ENCODE measurements at places on chromosomes 3 and 15.
A peak's percentile ranks its signal among the peaks of the same experiment; 100 is the strongest.

DNA sequence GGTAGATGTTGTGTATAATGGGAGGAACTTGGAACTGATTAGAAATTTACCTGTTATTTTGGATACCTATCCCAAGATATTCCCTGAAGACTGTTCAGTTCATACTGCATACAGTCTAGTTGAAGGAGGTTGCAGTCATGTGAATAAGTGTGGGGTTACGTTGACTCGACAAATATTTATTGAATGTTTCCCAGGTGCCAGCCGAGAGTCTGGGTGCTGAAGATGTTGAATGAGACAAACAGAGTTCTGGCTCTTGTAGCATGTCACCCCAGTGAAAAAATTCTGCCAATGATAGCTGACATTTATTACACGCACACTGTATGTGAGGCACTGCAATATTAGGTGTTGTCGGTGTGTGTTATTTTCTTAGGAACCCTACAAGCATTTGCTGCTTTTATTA is 176.0 kb downstream of the KCNMB2 start:
- DNase-seq = no peak

DNA sequence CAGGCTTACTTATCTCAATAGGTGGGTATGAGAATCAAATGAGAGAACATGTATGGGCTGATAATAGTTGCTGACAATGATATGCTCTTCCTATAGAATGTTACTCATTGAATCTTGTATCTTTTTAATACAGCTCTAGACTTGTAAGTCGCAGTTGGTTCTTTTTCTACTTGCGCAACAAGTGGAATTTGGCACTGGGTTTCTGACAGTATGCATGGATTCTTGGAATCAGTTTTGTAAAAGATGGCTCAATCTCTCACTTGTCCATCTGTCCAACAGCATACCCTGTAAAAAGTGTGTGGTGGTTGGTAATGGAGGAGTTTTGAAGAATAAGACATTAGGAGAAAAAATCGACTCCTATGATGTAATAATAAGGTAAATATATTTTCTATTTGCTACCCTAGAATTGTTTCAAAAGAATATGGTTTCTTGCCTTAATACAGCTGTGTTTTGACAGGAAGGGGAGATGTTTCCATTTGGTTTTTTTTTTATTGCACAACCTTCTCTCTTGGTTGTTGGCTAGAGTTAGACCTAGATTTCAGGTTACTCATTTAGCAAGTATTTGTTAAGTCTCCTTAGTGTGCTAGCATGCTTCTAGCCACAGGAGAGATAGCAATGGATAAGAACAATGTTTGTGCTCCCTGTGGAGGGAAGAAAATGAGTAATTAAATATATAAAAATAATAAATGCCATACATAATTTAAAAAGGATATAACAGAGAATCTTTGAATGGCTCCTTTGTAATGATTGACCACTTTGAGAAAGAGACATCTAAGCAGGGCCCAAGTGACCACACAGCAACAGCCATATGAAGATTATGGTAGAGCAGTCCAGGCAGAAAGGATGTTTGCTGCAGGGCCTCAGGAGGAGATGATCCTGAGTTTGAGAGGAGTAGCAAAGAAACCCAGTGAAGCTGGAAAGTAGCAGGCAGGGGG is 21.8 kb downstream of the ST3GAL6 start:
- no peak for DNase-seq

GRCh38 chr3:115671761-115672455 is 48.6 kb downstream of the GAP43 start:
- no peak for DNase-seq

DNA sequence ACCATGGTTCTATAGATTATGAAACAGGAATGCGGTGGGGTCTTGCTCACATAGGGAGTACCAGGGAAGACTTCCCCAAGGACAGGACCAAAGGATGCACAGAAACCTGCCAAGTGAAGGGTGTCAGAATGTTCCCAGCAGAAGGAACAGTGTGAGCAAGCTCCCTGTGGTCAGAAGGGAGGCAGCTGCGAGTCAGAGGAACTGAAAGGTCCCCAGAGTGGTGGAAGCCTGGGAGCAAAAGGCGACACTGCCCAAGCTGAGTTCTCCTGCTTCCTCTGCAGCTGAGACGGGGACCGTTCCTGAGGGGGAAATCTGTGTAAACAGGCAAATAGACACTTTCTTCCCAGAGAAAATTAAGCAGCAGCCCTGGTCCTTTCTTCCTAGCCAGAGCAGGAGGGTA is 14.2 kb upstream of the SLC6A6 start:
- no peak for DNase-seq

DNA sequence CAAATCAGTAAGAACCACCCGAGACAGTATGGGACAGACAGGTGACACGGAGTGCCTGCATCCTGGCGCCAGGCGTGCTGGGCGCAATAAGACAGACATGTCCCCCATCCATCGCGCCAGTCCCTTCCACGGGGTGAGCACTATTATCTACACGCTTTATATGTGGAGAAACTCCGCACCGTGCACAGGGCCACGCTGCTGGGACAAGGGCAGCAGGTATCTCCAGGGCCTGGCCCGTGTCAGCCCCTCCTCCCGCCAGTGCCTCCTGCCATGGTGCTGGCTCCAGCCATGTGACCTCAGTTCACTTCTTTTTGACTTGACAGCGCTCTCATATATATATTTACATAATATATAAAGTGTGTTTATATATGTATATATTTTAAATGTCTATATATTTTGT is 42.6 kb downstream of the TNK2 start:
- no peak for DNase-seq

DNA sequence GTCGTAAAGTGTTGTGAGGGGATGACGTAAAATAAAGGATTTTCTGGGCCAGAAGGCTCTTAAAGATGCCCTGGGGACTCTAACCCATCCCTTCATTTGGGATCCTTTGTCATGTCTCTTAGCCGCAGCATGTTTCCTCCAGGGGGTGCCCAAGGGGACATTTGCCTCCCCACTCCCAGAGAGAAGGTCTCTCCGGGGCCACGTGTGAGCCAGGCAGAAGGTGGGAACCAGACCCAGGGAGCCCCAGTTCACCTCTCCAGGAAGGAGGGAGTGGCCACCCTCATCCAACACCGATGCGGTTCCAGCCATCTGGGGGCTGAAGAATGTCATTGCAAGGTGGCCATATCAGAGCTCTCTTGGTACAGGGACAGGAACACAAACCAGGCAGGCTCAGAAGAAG is 25.2 kb downstream of the ST8SIA2 start:
- DNase-seq = no peak

- DNase-seq = no peak
Measured at GRCh38 chr3:72568083-72568482, 280.2 kb downstream of the SHQ1 start.

GRCh38 chr3:86973440-86973839 is 17.5 kb downstream of the VGLL3 start:
- DNase-seq = peak; percentile 90

DNA sequence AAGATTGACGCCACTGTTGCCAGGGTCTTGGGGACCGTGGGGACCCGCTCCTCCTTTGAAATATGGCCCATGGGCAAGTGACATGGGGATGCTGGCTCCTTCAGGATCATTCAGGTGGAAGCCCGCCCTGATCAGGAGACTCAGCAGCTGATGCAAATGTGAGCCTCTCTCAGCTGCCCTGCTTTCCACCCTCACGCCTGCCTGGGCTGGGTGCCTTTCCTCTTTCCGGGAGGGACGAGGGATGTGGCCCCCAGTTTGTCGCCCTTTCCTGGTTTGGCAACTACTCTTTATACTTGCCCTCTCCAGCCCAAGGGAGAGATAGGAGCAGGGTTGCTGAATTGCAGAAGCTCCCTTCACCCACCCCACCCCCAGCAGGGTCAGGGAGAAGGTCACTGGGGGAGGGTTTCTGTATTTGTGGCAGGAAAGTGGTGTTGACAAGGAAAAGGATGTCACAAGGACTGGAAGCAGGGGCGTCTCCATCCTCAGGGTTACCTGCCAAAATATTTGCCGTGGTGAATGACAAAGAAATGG is 21.8 kb downstream of the DNASE1L3 start:
- no peak for DNase-seq

DNA sequence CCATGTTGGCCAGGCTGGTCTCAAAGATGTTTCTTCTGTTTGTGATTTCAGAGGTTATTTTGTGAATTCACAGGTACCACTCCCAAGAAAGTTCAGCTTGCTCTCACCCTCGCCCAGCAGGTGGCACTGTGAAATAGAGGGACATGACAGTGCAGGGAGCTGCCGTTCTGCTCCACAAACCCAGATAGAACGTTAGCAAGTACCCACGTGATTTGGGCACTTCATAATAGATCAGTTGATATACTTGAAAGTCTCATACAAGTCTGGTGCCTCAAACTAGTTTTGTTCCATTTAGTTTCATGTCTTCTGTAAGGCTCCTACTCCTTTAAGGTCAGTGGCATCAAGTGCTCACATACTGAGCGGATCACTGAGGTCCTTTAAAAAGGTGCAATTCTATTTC is 45.5 kb downstream of the FILIP1L start:
- no peak for DNase-seq

DNA sequence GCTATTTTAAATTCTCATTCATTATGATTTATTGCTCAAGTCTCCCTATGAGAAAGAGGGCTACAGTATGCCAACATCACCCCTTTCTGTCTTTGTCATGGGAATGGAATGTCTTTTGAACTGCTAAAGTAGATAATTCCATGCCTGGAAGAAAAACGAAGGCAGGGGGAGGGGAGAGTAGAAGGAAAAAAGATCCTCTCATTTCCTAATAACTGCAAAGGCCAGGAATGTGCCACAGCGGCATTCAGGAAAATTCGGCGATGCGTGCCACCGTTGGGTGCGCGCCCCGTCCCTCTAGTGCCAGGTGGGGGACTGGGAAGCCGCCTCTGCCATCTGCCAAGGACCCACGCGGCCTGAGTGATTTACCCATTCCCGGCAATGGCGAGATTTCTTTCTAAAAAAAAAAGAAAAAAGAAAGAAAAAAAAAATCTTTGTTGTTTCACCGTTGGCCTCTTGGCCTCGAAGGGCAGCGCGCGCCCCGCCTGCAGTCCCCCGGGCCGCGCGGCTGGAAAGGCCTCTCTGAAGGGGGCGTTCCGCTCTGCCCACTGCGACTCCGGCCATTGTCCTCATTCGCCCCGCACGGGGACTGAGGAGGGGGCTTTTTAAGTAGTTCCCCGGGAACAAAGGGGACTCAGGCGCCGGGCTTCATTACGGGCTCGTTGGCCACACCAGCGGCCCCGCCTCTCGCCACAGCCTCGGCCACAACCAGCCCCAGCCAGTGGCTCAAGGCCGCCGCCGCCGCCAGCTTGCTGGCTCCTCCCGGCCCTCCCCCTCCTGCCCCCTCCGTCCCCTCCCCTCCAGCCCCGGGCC is 54.5 kb downstream of the CPN2 start:
- peak; percentile 29 for DNase-seq

- no peak for DNase-seq
Measured at GRCh38 chr3:154898443-154898842, 181.7 kb upstream of the MME start.

DNA sequence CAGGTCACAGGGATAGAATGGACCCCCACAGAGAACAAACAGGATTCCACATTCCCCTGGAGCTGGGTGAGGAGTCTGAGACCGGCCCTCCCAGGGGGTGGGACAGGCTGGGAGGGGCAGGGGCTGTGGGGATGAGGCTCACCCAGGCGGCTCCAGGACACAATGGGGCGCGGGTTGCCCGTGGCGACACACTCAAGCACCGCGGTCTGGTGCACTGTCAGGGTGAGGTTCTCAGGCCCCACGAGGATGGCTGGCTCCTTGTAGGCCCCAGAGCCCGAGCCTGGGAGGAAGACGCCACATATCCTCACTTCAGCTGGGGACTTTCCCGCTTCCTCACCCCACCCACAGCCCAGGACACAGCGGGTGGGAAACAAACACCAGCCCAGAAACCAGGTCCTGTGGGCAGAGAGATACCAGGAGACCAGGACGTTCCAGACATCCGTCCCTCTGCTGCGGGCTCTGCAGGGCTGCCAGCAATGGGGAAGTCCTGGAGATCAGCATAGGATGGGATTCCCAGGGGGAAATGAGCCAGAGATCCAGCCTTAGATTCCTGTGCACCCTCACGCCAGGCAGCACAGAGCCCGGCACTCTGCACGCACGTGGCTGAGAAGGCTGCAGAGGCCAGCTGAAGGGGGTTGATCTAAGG is 30.2 kb downstream of the RNU5B-1 start:
- DNase-seq = no peak

- DNase-seq = no peak
Measured at GRCh38 chr3:189457201-189457607, 174.0 kb upstream of the TP63 start.

DNA sequence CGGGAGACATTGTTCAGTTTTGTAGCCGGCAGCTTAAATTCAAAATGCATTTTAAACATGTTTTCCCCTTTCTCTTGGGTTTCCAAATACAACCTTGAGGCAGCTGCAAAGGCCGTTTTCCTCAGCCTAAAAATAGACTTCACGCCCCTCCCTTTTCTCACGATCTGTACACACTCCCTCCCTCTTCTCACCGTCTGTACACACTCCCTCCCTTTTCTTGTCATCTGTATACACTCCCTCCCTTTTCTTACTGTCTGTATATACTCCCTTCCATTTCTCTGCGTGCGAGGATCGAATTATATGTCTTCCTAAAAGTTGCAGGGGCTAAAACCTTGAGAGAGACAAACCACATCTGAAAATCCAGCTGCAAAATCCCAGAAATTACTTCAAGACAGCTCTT is 8.9 kb downstream of the MUC4 start:
- no peak for DNase-seq

DNA sequence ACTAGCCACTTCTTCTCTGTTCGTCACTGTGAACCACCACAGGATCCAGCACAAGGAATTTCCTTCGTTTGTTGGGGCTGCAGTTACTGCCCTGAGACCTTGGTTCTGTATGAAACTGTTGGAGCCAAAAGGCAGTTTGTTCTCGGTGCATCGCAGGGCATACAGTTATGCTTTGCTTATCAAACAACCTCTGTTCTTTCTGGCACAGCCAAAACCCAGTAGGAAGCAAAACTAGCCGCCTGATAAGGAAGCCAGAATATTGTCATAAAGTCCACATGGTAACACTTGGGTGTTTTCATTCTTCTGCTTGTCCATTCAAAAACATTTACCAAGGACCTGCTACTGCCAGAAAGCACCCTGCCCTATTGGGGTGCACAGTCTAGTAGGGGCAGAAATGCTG is 116.1 kb downstream of the RAB11A start:
- DNase-seq = no peak

- no peak for DNase-seq
Measured at GRCh38 chr3:129360171-129360611, 68.2 kb downstream of the EFCAB12 start.

- DNase-seq = no peak
Measured at GRCh38 chr3:166071-166470, 30.5 kb upstream of the CHL1 start.

GRCh38 chr3:55658690-55659562 is 171.8 kb upstream of the WNT5A start:
- DNase-seq = no peak

Data from epithelial cell of prostate (primary cell).